ENCODE measurements at places on chromosomes 13 and 19.

DNA sequence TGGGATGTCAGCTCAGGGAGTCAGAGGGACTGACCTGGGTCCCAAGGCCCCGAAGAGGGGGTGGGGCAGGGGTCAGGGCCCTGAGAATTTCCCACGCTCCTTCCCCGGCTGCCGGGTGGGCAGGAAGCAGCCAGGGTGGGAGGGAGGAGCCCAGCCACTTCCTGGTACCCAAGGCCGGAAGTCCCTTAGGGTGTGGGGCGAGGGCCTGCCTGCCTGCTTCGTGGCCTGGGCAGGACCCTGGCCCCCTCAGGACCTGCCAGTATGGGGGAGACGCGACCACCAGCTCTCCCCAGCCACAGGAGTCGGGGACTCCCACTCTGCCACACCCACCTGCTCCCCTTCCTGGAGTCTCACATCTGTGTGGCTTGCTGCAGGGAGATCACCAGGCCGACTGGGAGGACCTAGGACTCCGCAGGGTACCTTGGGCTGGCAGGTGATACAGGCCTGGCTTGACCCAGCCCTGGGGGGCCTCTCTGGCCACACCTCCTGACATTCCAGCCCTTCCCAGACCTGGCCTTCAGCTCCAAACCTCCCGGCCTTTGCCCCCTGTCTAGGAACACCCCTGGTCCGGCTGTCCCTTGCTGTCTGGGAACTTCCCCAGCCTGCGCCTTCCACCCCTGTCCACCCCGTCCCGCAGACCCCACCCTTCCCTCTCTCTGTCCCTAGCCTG lies 9.8 kb upstream of the CIRBP start:
- DNase-seq = no peak

- no peak for DNase-seq
These were observed 11.8 kb downstream of the NLRP12 start for GRCh38 chr19:53812335-53812734.

GRCh38 chr13:106714271-106714982 lies 146.5 kb upstream of the ARGLU1 start:
- DNase-seq = no peak

DNA sequence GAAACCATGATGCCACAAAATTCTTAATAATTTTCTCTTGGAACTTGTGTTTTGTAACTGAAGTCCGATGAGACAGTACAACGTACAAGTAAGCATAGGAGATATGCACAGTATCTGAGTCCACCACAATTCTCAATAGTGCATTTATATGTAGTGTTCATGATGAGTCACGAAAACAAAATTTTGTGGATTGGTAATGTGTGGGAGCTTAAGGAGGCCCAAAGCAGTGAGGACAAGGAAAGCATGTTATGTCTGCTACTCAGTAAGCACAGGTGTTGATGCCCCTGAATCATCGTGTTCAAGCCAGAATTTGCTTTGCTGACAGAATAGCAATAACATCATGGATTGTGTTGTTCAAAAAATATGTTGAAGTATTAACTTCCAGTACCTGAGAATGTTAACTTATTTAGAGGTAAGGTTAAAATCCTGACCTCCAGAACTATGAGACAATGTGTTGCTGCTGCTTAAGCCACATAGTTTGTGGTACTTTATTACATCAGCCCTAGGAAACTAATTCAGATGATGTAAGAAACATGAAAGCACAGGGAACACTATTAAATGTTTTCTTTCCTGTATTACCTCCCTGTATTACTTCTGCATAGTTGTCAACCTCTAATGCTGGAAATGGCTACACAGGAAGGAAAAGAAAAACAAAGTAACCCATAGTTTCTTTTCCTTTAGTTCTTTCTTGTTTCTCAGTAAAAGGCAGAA lies 201.3 kb downstream of the SLITRK6 start:
- no peak for DNase-seq

DNA sequence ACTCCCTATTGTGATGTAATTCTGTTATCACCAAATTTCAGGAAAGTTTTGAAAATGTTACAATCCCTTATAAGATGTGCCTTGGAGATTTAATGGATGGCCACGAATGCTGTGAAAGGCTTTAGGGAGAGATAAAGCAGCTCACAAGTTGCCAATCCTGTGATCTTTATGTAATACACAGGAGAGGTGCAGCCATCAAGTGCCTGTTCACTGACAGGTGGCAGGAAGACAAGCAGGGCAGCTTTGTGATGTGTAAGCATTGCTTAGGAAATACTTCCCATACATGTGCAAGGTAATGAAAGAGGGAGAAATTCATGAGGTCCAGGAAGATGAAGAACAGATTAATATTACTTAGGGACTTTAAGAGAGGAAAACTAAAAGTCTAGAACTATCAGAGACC lies 628.8 kb downstream of the SLITRK6 start:
- DNase-seq = no peak

- no peak for DNase-seq
These were observed 30.4 kb downstream of the CLEC4M start for GRCh38 chr19:7793493-7793892.

- no peak for DNase-seq
These were observed 542.0 kb downstream of the DIAPH3 start for GRCh38 chr13:59621773-59622172.

DNA sequence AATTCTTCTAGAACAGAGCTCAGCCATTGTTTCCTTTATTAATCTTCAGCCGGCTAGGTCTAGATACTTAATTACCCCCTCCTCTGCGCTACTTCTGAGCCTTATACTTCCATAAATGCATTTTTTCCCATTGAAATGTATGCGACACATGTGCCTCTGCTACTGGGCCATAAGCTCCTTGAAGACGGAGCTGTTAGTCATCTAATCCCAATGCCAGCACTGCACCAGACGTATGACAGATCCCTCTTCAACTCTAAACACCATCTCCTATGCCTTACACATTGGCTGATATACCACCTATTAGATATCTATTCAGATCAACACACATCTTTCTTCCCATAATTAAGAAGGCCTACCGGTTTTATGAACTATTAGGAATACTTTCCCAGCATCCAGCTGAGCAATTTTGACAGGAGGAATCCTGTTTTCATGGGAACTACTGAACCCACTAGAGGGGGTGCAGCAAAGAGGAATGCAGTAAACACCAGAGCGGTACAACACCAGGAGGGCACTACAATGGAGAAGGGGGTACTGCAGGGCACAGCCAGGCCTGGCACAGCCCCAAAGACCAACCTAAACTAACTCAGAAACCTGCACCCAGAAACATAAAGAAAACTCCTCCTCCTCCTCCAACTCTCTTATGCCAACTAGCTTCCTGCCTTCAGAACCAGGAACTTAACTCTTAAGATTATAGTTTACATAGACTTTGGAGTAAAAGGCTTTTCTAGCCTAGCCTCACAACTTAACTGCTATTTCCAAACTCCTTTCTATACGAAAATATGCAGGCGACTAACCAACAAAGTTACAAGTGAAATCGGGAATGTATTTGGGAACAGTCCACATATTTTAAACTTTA lies 18.7 kb downstream of the STK24 start:
- no peak for DNase-seq

DNA sequence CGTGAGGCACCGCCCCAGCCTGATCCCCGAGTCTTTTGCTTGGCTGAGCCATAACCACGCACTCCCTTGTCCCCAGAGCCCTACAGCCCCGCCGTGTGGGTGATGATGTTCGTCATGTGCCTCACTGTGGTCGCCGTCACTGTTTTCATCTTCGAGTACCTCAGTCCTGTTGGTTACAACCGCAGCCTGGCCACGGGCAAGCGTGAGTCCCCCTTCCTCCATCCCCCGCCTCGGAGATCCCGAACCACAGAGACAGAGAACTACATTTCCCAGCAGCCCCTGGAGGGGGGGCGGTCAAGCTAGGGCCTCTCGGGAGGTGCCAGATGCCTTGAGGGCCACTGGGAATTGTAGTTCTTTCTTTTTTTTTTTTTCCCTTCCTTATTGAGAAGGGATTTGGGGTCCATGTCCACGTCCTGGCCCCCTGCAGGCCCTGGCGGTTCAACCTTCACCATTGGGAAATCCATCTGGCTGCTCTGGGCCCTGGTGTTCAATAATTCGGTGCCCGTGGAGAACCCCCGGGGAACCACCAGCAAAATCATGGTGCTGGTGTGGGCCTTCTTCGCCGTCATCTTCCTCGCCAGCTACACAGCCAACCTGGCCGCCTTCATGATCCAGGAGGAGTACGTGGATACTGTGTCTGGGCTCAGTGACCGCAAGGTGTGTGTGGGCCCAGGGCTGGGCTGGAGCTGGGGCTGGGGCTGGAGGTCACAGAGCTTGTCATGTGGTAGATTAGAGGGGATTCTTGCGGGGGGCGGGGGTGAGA lies 25.9 kb downstream of the GRIN2D start:
- peak; percentile 17 for DNase-seq

DNA sequence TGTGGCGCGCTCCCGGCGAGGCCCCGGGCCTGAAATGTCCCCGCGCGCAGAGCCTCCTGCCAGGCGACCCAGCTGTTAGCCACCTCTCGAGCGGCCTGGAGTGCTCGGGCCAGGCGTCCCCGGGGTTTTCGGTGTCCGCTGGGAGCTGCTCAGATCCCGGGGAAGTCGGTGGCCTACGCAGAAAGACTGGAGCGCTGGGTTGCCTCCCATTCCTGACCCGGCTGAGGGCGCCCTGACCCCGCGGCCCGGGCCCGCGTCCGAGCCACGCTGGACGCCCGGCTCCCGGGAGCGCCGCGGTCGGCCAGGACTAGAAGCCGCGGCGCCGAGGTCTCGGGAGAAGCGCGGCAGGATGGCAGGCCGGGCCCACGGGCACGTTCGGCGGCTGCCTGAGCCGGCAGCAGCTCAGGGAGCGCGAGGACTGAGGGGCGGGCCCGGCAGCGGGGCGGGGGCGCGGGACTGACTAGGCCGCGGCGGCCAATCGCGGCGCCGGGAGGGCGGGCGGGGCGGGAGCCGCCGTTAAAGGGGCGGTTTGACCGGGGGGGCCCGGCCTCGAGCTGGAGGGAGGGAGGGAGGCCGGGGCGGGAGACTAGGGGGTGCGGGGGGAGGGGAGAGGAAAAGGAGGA lies 1.3 kb upstream of the ZIC2 start:
- DNase-seq = peak; percentile 91

GRCh38 chr13:50065712-50066111 lies 50.5 kb downstream of the KCNRG start:
- DNase-seq = no peak
